ENCODE measurements at places on chromosomes 16 and 17.
A peak's percentile ranks its signal among the peaks of the same experiment; 100 is the strongest.

DNA sequence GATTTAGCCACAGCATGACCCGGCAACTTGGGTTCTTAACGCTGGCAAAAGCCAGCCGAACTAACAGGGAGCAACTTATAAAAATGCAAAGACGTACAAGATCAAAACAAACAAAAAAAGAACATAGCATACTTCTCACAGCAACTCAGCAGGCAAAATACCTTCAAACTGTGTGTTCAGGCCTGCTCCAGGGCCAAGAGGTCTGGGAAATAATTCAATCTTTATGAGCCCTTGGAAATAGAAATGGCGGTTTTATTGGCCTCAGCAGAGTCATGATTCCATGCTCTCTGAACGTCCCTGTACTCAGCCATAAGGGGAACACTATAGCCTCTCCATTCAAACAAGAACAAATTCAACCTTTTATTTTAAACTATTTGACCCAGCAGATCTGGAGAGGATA lies 101.3 kb upstream of the C17orf78 start:
- no peak for DNase-seq

DNA sequence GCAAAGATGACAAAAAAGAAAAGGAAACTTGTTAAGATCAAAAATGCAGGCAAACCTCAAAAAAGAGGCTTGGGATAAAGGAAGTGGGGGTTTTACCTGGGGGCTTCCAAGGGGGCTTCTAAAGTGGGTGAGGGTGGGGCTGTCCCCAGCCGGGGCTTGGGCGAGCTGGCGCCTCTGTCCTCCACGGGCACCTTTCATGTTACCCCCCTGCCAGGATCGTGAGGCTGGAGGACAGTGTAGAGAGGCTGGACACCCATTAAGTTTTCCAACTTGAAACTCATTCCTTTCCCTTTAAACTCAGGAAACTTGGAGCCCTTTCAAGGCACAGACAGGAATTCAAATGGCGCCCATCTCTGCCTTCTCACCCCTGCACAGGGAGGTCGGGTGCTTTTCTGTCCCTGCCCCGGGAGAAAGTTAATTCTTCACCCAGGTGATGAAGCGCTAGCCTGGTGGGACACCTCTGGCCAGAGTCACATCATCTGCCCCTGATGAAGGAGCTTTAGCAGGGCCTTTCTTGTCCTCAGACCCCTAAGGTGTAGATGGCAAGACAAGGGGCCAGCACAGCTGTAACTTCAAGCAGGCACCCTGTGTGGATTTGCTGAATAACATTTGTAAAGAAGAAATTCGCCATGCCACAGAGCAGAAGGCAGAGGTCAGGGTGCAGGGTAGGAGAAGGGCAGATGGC lies 87.3 kb downstream of the C16orf78 start:
- DNase-seq, result no peak

DNA sequence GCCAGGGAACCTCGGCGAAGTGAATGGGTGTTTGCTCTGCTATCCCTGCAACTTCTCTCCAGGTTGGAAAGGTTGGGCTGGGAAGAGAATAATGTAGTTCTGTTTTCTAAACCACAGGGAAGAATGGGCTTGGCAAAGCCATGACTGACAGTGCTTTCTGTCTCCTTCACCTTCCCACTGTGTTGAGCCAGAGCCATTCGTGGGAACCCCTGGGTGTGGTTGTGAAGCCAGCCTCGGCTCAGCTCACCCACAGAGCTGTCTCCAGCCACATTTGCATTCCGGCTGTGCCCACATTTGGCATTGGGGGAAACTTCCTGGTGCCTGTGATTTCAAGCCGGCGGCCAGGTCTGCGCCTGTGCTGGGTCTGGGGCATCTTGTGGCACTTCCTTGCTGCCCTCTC lies 39.9 kb downstream of the BAIAP2 start:
- no peak for DNase-seq

- DNase-seq, result no peak
These were observed 49.5 kb downstream of the PECAM1 start for GRCh38 chr17:64341181-64341580.

- no peak for DNase-seq
These were observed 13.2 kb upstream of the NUP93 start for GRCh38 chr16:56716761-56717160.

DNA sequence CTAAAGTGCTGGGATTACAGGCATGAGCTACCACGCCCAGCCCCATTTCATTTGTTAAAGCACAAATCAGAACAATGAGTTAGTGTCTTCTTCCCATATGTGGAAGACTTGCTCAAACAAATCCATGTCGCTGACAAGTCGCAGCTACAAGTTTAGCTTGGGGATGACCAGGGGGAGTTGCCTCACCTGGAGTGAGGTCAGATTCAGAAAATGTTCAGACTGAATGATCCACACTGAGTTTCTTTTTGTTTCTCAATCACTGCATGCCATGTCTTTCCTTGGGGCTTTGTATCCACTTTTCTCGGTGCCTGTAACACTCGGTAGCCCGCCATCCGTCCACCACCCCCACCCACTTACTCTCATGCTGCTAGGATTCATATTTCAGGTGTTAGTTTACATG lies 437.3 kb upstream of the DYNLRB2 start:
- DNase-seq, result no peak

DNA sequence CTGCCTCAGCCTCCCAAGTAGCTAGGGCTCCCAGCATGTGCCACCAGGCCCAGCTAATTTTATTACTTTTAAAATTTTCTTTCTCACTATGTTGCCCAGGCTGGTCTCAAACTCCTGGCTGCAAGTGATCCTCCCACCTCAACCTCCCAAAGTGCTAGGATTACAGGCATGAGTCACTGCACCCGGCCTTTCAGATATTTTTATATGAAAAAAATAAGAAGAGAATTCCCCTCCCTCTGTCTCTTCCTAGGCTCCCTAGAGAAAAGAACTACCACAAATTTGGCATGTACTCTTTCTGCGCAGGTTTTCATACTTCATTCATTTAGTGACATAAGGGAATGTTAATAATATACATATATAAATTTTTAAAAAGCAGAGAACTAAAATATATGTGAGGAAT lies 21.7 kb upstream of the SMURF2 start:
- DNase-seq, result no peak

DNA sequence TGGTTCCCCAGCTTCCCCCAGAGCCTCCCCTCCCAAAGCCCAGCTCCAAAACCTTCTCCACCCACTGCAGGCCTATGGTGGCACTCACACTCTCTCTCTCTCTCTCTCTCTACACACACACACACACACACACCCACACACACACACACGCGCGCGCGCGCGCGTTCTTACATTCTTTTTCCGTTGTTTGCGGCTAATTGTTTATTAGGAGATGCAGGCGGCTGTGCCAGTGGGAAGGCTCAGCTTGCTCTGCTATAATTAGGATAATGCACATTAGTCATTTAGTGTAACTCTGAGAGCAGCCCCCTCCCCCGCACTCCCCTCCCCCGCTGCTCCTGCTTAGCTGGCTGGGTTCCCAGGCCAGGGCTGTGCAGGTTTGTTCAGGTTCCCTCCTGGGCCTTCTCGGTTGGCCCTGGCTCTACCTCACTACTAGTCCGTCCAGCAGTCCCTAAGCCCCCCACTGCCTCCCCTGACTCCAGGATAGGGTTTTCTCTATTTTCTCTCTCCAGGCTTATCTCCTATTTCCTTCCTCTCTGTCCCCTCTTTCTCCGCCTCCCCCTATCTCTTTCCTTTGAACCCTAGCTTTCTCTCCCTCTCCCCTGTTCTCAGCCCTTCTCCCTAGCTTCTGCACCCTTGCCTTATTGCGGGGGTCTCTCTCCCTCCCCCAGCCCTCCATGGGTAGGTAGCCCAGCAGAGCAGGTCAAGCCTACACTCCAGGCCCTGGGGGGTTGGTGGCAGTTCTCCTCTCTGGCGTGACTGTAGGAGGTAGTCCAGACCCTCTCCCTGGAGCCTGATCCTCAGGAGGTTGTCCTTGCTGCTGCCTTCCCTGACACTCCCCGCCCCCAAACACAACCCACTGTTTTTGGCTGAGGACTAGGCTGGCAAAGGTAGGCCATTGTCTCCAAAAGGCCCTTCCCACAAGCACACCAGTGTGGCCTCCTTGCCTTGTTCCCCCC lies 34.0 kb downstream of the TMEM132E start:
- peak; percentile 63 for DNase-seq

GRCh38 chr17:74925242-74925641 lies 1.2 kb downstream of the OTOP2 start:
- DNase-seq, result no peak

GRCh38 chr16:87540072-87540896 lies 47.5 kb upstream of the ZCCHC14 start:
- no peak for DNase-seq

- no peak for DNase-seq
These were observed 6.0 kb upstream of the ARL5C start for GRCh38 chr17:39171933-39172332.

DNA sequence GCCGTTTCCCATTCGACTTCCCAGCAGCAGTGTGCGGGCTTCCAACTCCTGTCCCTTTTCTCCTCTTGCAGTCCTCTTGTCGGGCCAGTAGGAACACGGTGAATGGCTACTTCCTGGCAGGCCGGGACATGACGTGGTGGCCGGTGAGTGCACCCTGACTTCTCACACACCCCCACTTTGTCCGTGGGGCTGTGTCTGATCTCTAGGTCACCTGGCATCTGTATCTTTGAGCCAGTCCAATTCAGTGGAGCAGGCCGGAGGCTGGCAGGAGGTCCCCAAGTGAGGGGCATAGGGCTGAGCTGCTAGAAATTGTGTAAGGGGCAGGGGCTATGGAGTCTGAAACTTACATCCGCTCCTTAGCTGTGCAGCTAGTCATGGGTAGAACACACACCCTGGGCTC lies 6.6 kb downstream of the SLC5A10 start:
- DNase-seq, result no peak

DNA sequence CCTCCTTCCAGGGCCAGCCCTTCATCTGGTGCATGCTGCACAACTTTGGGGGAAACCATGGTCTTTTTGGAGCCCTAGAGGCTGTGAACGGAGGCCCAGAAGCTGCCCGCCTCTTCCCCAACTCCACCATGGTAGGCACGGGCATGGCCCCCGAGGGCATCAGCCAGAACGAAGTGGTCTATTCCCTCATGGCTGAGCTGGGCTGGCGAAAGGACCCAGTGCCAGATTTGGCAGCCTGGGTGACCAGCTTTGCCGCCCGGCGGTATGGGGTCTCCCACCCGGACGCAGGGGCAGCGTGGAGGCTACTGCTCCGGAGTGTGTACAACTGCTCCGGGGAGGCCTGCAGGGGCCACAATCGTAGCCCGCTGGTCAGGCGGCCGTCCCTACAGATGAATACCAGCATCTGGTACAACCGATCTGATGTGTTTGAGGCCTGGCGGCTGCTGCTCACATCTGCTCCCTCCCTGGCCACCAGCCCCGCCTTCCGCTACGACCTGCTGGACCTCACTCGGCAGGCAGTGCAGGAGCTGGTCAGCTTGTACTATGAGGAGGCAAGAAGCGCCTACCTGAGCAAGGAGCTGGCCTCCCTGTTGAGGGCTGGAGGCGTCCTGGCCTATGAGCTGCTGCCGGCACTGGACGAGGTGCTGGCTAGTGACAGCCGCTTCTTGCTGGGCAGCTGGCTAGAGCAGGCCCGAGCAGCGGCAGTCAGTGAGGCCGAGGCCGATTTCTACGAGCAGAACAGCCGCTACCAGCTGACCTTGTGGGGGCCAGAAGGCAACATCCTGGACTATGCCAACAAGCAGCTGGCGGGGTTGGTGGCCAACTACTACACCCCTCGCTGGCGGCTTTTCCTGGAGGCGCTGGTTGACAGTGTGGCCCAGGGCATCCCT lies 7.4 kb downstream of the NAGLU start:
- no peak for DNase-seq

- no peak for DNase-seq
These were observed 12.2 kb downstream of the EVPL start for GRCh38 chr17:76014925-76015261.

GRCh38 chr17:48738803-48739526 lies 10.4 kb upstream of the HOXB13 start:
- DNase-seq, result peak; percentile 33

GRCh38 chr17:74697515-74697914 lies 15.2 kb downstream of the CD300LF start:
- no peak for DNase-seq

DNA sequence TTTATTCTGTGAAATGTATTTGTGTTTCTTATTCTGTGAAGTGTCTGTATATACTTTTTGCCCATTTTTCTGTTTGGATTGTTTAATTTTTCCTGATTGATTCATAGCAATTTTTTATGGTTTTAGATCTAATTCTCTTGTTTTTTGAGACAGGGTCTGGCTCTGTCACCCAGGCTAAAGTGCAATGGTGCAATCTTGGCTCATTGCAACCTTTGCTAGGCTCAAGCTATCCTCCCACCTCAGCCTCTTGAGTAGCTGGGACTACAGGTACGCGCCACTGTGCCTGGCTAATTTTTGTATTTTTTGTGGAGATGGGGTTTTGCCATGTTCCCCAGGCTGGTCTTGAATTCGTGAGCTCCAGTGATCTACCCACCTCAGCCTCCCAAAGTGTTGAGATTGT lies 31.5 kb downstream of the NF1 start:
- DNase-seq, result no peak

- DNase-seq, result no peak
These were observed 39.8 kb upstream of the ANKFN1 start for GRCh38 chr17:56113486-56113885.

- DNase-seq, result no peak
These were observed 16.3 kb downstream of the C16orf46 start for GRCh38 chr16:81060576-81061306.

GRCh38 chr16:568401-569258 lies 1.1 kb upstream of the PIGQ start:
- no peak for DNase-seq

GRCh38 chr16:4179020-4179419 lies 62.8 kb upstream of the ADCY9 start:
- DNase-seq, result peak; percentile 62

DNA sequence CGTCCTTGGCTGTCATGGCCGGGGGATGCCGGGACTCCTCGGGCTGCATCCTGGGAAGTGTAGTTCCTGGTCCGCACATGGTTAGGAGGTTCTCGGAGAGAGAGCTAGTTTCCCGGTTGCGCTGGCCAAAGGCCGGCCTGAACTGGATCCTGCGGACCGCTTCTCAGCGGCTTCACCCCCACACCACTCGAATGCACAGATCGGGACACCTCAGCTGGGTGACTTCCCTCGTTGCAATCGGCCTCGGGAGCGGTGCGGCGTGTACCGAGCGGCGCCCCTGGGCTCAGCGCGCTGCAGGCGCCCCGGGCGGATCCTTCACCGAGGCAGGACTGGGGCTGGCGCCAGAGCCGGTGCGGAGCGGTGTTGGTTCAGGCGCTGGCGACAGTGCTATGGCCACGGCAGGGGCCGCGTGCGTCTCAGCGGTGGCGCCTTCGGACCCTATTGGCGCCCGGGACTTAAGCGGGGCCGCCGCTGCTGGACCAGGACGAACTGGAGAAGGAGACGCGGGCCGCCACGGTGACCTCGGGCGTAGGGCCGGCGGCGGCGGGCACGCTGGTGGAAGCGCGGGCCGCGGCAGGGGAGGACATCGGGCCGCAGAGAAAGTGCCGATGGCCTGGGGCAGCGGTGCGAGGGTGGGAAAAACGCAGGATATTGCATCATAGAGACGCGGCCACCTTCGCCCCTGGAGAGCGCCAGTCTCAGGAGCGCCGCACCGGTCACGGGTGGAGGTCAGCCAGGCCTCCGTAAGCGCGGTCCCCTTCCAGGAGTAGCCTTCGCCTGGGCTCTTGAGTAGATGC lies 11.4 kb downstream of the ZNF629 start:
- peak; percentile 91 for DNase-seq

- DNase-seq, result no peak
These were observed 227.6 kb upstream of the WSB1 start for GRCh38 chr17:27066315-27066714.

Measured in RWPE1 (cell line).